ENCODE measurements at places on chromosomes 2 and 18. TPM values are rescaled to one million over a fixed set of nuclear protein-coding genes. Genes with fewer than 3 reads are reported as not detected.

DNA sequence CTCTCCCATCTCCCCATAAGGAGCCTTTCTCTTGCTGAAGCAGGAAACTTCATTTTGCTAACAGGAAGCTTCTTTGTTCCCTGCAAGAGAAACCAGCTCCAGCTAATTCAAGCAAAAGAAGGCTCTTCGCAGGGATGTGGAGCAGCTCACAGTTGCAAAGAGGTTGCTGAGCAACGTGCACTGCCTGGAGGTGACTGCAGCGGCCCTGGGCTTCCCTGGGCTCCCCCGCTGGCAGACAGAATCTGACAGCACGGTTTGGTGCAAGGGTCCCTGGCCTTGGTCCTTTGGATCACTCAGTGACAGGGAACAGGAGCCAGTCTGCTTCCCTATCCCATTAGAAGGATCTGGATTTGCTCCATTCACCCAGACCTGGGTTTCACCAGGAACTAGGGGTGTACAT lies 25.8 kb downstream of the GPR55 start:
- DNase-seq = no peak

GRCh38 chr2:126650994-126651393 lies 5.0 kb upstream of the GYPC start:
- DNase-seq = no peak

GRCh38 chr2:157460384-157460837 lies 16.5 kb upstream of the CYTIP start:
- no peak for DNase-seq

- DNase-seq = no peak
Observed at GRCh38 chr2:239401881-239402233, 1.0 kb upstream of the HDAC4 start.

Gene KIAA2012
- total RNA-seq = not detected

GRCh38 chr18:26470011-26470637 lies 78.2 kb downstream of the KCTD1 start:
- no peak for DNase-seq

GRCh38 chr2:39738936-39739335 lies 40.1 kb downstream of the THUMPD2 start:
- DNase-seq = no peak

DNA sequence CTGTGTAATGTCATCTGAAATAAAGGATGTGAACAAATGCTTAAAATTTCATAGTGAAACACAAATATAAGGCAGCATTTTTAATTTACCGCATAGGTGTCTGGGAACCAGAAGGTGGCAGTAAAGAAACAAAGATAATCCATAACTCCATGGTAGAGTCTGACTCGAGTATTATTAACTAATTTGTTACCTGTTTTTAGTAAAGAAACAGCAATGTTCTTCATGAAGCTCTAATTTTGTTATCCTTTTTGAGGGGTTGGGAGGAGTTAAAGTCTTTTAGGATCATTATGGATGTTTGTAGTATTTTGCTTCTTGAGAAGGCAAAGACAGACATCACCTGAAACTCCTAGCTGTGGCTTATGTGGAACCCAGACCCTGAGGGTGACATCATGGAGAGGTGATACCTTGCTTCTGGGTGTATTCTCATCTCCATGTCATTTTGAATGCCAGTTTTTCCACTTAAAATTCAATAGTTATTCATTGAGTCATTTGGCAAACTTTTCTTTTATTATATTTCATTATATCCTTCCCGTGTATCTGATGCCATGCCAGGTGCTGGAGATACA lies 286.2 kb upstream of the EPAS1 start:
- peak; percentile 75 for DNase-seq

DNA sequence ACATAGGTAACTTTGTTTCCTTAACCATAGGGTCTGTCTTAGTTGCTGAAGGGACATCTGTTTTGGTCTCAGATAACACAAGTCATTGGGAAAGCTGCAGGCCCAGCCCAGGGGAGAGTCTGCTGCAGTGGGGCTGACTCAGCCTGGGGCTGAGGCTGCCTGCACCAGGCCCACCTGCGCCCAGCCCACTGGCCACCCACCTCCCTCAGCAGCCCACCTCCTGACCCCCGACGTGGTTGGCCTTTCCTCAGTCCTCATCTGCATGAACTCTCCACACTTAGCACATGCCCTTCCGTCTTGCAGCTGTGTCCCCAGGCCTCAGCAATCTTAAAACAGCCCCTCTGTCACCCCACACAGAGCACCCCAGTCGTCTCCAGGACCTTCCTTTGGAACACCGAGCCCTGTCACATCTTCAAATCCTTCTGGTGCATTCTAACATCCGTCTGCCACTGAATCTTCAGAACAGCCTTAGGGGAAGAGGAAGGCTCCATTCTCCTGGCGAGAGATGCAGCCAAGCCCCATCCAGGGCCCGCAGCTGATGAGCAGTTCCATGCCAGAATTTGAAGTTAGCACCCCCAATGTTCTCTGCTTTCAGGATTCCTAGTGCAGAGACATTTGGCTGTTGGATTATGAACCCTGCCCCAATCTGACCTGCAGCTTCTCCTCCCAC lies 231.4 kb downstream of the SEPTIN10 start:
- no peak for DNase-seq

DNA sequence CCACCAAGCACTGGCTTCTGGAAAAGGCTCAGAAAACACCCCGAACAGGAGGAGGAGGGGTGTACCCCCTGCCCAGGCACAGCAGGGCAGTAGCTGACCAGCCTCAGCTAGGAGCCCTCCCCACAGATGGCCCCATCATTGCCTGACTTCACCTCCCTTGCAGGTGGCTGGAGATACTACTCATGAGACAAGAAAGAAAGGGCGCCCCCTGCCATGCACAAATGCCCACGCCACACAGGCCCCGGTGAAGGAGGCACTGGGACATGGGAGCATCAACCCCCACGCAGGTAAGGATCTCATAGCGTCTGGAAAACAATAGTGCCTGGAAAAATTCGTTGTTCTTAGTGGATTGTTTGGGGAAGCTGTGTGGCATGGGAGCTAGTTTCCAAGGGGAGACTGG lies 240.6 kb downstream of the TFCP2L1 start:
- no peak for DNase-seq

DNA sequence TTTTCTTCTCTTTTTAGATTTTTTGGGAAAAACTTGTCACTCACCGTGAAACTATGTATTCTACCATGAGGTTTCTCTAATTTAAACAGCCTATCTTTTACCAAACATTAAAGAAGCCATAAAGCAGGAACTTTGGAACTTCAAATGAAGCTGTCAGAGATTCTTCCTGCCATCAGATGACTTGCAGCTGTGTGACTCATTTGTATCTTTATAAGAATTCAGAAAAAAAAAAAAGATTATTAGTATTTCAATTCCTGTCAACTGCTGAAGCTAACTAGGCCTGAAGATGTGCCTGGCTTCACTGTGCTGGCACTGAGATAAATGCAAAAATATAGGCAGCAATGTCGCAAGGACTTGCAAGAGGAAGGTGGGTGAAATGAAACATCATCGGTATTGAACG lies 1399.1 kb upstream of the PIK3C3 start:
- no peak for DNase-seq

DNA sequence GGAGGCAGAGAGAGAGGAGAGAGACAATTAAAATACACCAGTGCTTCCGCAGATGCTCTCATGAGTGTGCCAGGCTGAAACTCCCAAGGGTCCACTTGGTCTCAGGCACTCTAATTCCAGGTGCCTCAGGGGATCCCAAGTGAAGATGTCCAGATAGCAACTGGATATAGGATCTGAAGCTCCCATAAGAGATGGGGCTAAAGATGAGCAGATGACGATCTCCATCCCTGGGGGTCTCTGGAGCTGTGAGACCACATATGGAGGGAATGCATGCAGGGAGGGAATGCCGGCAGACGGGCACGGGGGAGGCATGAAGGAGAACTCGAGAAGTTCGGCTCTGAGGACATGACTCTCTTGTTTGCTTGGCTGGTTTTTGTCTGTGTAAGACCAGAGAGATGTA lies 223.7 kb upstream of the RAB6C start:
- DNase-seq = no peak

DNA sequence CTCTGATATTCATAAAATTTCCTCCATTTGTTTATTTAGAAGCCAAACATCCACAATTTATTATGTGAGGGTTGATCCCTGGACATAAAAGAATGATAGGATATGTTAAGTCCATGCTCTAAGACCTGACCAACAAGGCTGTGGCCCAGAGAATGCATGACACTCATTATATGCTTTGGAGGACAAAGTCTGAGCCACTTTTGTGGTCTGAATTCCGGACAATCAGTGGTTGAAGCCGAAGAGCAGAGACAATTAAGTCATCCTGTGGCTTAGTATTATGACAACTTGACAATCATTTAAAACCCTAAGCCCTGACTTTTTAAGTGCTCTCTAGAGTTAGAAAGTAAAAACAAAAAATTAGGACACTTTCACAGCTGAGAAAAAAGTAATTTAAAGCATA lies 483.3 kb downstream of the PLCL1 start:
- DNase-seq = no peak

Gene DYSF
- 0.82 TPM for total RNA-seq

GRCh38 chr2:174339561-174340399 lies 5.0 kb downstream of the SP9 start:
- no peak for DNase-seq

GRCh38 chr2:30705711-30706533 lies 101.3 kb downstream of the CAPN13 start:
- DNase-seq = no peak

DNA sequence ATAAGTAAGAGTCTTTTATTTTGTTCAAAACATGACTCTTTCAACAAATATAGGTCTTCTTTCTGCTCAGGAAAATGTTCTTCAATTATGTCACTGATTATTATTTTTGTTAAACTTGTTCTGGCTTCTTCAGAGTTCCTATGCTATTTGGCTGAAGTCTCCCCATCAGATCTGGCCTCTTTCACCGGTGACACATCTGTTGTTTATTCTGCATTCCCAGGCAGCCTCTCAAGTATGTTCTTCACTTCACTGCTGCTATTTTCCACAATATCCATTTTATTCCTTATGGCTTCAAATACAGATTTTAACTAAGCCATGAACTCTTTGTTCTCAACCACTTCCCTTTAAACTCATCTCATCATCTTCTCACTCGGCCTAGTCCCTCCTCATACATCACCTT lies 45.7 kb downstream of the HDAC4 start:
- DNase-seq = no peak

- DNase-seq = peak; percentile 82
Observed at GRCh38 chr2:75525434-75526310, 35.1 kb downstream of the EVA1A start.

DNA sequence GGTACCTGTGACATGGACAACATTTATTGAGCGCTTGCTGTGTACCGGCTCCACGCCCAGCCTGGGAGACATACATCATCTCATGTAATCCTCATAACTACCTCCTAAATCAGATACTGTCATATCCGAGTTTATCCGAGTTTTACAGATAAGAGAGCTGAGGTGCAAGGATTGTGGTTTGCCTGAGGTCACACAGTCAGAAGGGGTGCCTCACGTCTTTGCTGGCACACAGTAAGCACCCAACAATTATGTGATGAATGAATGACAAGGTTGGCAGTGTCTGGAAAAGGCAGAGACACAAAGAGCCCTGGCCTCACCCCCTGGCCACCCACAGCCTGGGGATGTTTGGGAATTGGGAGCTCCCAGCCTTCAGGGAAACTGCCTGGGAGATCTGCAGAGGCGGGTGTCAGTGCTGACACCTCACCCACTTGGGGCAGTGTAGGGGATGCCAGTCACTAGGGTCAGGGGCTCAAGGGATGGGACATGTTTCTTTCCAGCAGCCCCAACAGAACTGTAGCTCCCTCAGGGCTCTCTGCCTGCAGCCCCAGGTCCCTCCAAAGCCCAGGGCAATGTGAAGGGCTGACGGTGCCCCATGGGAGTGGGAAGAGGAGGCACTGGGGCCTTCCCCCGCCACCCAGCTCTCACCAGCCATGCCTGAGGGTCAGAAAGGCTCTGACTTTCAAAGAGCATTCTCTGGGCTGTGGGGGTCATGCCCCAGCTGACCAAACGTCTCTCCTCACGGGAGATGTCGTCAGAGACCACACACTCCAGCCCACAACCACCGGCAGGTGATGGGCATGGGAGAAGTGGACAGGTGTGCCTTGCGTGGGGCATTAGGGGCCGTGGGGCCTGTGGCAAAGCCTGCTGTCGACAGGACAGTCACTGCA lies 157.5 kb downstream of the ZFP36L2 start:
- DNase-seq = peak; percentile 79

DNA sequence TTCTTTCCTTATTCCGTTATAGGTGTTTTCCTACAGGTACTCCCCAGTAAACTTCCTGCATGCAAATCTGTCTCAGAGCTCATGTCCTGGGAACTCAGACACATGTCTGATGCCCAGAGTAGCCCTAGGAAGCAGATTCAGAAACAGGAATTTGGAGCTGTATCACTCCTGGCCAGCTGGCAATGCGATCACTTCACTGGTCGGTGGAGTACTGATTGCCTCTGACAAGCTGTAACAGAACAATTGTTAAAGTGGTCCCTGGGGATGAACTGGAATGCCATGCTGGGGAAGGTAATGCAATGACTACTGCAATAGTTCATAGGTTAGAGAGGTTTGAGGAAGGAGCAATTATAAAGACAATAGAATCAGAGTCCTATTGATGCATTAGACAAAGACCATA lies 131.6 kb upstream of the DOCK10 start:
- DNase-seq = no peak

- DNase-seq = no peak
Observed at GRCh38 chr2:15682354-15682753, 90.7 kb downstream of the DDX1 start.

Gene TTC39C
- 15.9 TPM for total RNA-seq

- no peak for DNase-seq
Observed at GRCh38 chr18:50115095-50115494, 79.9 kb downstream of the MYO5B start.

DNA sequence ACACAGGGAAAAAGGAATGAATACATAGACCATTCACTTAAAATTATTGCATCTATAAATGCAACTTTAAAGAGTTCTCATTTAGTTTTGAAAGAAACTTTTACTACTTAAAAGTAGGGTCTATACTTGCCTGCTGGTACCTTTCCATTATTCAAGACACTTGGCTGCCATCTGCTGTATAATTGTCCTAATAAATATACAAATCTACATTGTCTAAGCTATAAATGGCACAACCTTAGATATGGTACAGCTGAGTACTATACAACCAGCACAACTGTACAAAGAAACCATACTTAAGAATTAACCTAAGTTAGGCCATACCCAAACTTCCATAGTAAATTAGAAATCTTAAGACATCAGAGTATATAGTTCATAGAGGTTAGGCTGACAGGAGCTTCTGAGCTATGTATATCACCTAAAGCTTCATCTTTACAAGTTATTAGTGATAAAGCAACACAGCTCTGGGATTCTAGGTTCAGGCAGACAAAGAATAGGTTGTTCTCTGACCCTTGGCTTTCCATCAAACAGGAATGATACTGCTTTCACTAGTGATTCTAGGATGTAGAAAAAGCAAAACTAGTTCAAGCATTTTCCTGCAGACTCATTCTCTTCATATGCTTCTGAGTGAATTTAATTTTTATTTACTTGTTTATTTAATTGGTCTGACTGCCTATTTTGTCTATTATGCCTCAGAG lies 22.1 kb downstream of the EXOC6B start:
- DNase-seq = no peak

GRCh38 chr2:158979772-158980171 lies 11.3 kb downstream of the TANC1 start:
- no peak for DNase-seq

Measured in foreskin keratinocyte (primary cell).